ENCODE measurements at places on chromosomes 1 and 21.

GRCh38 chr1:235996048-235996785, 68.7 kb downstream of the NID1 start:
- no peak for DNase-seq

DNA sequence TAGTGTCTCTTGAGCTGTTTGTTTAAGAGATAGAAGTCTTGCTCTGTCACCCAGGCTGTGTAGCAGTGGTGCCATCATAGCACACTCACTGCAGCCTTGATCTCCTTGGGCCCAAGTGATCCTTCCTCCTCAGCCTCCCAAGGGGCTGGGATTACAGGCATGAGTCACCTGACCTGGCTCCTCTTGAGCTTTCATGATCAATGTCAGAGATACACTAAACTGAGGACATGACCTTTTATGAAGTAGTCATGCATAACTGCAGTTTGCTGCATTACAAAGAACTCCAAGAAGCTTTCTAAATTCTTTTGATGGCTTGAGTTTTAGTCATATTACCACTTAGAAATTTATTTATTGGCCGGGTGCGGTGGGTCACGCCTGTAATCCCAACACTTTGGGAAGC, 77.7 kb downstream of the CC2D1B start:
- DNase-seq, result no peak

- DNase-seq, result no peak
These were observed 173.2 kb upstream of the B3GALT2 start for GRCh38 chr1:193359631-193360030.

DNA sequence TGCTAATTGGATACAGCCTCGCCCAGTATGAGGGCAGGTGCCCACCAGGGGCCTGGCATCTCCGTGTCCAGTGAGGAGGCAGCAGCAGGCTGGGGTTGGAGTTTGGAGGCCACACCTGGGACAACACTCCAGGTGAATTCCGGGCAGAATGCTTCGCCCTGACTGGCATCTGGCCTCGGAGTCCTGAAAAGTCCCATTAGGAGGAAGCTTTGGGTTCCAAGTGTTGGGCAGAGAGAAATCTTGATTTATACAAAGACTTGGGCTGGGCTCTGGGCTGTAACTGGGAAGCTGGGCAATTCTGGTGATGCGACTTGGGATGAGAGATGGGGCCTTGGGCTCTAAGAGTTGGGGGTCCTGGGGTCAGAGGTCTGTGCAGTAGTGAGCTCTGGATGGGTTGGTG, 48.1 kb upstream of the CSF3R start:
- DNase-seq, result no peak

- DNase-seq, result peak; percentile 34
These were observed 34.1 kb downstream of the UBASH3A start for GRCh38 chr21:42437786-42438185.

DNA sequence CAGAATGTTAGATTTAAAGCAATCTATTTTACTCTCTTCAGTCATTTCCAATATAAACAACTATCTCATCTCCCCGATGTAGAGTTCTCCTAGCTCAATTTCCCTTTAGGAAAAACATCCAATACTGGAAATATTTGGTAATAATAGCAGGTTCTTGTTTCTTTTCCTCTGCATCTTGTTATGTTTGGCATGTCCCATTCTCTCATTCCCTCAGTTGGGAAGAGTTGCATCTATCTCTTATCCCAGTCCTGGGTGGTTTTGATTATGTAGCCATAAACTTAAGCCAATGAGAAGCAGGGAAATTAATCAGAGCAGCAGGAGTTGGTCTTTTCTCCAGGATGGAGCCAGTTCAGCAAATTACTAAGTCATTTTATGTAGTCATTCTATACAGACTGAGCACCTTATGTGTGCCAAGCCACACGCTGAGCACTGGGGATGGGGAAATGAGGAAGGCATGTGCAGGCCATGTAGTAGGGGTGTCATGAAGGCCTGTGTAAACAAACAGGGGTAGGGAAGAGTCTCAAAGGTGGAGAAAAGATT, 418.2 kb upstream of the NFIA start:
- DNase-seq, result no peak

- DNase-seq, result no peak
These were observed 763 bp downstream of the AUNIP start for GRCh38 chr1:25858494-25858893.

Data from GM23338 (cell line).